Left ventricle myocardium inferior (tissue), 1 donor: ENCODE measurements at places on chromosomes 5 and 9. TPM values are rescaled to one million over a fixed set of nuclear protein-coding genes. Genes with fewer than 3 reads are reported as not detected.

- no peak for DNase-seq
Observed at GRCh38 chr5:7781899-7782298, 69.0 kb downstream of the CFAP90 start.

The BTNL3 gene
- total RNA-seq: not detected

The FGF18 gene
- 30.4 TPM for total RNA-seq

The PCDHB12 gene
- total RNA-seq: 0.69 TPM

GRCh38 chr5:134116789-134117761, 2.6 kb downstream of the TCF7 start:
- DNase-seq: no peak
